Stimulated activated naive CD8-positive, alpha-beta T cell treated with anti-CD3 and anti-CD28 coated beads, Interleukin-15, Interleukin-2, amounts not matched to agents 100 U/mL and 50 U/mL, for 24 hours (primary cell): ENCODE measurements at places on chromosomes 3 and 15.

GRCh38 chr3:87920549-87920948, 138.3 kb downstream of the CGGBP1 start:
- DNase-seq, result no peak

- no peak for DNase-seq
These were observed 6.5 kb downstream of the FAH start for GRCh38 chr15:80159301-80159700.

- no peak for DNase-seq
These were observed 168.0 kb upstream of the STT3B start for GRCh38 chr3:31364711-31365110.

DNA sequence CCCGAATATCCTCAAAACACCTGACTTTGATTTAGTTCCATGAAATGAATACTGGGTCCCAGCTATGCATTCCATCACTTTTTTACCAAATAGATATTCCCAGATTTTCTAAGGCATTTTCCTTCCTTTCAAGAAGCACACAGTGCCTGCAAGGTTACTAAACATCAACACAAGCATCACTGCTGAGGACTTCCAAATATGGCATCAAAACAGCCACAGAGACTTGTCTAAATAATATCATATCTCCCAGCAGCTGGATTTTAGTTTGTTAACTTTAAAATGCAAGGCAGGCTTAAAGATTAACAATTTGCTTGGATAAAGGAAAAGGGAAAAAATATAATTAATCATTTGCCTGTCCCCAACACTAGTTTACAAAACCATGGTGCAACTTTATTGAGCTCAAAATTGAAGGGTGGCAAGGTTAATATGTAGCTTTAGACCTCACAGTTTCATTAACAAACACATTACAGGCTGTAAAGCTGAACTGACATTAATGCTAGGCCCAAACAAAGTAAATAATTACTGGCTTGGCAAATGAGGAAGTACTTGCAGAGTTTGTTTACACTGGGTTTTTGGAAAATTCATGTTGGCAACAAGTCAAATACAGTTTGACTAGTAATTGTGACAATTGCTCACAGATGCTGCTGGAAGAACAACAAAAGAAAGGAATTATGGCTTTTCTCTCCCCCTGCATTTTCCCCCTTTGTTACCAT, 401.7 kb upstream of the CDIN1 start:
- no peak for DNase-seq

DNA sequence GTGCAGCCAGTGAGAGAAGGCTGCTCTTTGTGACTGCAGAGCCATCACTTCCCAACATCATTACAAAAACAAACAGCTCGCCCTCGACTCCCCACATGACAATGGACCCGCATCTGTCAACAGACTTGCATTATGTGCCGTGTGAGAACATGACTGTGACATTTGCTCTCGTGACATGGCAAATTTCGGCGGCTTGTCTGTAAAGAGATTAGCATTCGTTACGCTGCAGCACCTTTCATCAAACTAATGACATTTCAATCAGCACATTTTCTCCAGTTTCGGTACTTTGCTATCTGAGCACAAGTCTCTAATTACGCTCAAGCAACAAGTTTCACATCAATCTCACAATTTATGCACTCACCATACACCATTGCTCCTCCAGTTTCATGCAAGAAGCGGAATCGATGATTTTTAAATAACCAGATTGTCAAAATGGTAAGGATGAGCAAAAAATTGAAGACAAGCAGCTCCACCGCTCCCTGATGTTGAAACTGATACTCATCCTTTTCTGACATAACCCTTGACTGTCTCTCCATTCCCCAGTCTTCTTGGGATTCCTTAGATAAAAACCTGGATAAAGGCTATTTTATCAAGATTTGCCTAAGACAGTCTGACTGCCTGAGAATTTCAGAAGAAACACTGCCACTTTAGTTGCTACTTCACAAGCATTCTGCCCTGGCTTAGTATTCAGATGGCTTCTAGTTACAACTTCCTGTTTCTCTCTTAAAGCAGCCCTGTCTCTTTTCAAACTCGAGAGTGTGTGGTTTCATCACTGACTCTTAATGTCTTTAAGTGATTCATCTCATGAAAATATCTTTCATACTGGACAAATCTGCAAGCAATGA, at the start of gene SLC9A9:
SLC9A9 (minus strand) TSS at position 682 of the 845 bp plus-strand sequence; CDS start at position 536, 146 bp downstream.
- peak; percentile 17 for DNase-seq

DNA sequence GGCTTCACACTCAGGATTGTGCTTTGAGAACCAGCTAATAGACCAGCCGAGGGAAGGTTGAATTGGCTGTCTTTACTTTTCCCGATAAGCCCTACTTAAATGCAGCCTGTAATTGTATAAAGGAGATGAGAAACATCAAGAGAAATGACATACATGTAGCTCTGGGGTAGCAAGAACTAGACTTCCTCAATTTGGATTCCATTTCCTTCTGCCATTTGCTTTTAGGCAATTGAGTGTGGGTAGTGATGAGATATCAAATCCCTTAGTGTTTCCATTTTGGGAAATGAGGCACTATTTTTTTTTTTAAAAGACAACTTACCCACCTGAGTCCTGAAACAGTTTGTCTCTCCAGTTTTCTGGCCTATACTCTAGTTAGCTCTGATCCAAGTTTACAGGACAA, 2.2 kb downstream of the INAFM2 start:
- no peak for DNase-seq

DNA sequence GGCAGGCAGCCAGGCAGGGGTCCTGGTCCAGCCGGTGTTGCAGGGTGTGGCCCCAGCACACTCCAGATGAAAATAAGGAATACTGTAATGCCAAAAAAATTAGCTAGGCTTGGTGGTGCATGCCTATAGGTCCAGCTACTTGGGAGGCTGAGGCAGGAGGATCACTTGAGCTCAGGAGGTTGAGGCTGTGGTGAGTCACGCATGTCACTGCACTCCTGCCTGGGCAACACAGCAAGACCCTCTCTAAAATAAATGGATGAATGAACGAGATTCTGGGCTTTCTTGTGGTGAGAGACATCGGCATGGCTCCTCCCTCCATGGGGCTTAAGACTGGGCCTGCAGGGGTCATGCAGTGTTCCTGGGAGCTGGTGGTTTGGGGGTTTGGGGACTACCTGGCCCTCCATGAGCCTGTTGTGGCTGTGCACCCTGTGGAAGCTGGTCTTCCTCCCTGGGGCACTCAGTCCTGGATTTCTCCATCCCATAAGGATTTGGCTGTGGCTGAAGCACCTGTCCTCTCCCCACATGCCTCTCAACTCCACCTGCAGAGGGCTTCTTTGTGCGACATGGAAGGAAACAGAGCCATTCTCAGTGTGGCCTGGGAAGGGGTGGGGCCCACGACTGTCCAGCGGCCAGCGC, 7.6 kb upstream of the RCCD1 start:
- no peak for DNase-seq

GRCh38 chr3:47359323-47359722, 21.5 kb upstream of the PTPN23 start:
- no peak for DNase-seq

- no peak for DNase-seq
These were observed 182.7 kb downstream of the MEX3B start for GRCh38 chr15:81863162-81863561.

GRCh38 chr15:89442671-89443307, 53.6 kb downstream of the RHCG start:
- peak; percentile 76 for DNase-seq

GRCh38 chr3:99878005-99878404, 60.3 kb downstream of the CMSS1 start:
- DNase-seq, result no peak

DNA sequence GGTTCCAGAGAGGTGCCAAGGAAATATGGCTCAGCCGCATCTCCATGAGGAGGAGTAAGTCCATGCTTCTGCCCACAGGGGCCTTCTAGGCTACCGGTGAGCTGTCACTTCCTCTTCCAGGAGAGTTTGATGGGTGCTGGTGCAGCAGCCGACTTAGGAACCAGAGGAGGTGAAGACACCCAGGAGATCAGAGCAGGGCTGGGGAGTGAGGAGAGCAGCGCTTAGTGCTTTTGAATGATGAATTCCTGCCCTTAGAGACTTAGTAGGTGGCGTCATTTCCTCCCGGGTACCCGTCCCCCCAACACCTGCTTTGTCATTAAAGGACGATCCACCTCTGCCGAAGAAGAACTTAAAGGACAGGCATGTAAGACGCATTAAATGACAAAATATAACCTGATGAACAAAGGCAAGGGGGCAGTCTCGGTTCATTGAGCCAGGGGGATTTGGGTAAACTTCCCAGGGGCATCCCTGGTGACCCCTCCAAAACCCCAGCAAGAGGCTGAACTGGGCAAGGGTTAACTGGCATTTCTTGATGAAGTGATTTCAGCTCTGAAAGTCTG, 67.6 kb downstream of the HES1 start:
- peak; percentile 10 for DNase-seq

- DNase-seq, result no peak
These were observed 67.4 kb upstream of the OSBPL11 start for GRCh38 chr3:125662675-125663074.

DNA sequence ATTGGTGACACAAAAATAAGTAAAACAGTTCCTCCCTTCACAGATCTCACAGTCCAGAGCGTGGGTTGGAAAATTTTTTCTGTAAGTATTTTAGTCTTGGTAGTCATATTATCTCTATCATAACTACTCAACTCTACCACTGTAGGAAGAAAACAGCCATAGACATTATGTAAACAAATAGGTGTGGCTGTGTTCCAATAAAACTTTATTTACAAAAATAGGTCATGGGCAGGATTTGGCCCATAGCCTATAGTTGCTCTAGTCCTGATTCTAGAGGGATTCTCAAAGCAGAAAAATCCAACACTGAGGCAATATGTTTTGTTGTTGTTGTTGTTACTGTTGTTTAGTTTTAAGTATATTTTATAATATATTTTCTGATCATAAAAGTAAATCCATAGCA, 206.1 kb upstream of the GADL1 start:
- DNase-seq, result no peak

- no peak for DNase-seq
These were observed 25.2 kb downstream of the ABHD2 start for GRCh38 chr15:89113296-89114024.

DNA sequence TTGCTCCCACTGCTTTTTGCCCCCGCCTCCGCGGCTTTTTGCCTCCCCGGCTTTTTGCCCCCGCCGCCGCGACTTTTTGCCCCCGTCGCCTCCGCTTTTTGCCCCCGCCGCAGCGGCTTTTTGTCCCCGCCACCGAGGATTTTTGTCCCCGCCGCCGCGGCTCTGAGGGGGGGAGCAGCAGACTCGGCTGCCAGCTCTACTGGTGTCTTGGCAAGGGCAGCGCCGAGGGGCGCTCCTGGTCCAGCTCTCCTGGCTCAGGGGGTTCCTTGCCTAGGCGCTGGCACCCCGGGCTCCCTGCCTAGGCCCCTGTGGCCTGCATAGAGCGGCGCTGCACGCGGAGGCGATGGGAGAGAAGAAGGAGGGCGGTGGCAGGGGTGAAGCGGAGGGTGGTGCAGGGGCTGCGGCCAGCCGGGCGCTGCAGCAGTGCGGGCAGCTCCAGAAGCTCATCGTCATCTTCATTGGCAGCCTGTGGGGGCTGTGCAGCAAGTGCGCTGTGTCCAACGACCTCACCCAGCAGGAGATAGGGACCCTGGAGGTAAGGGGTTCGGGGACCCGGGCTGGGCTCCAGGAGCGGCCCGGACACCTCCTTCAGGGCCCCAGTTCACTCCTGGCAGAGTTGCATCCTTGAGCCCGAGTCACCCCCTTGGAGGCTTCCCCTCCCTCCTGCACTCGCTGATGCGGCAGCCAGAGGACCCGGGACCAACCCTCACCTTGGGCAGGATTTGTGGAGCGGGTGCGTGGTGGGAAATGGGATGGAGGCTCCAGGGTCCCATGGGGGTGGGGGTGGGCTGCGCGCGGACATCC, 642.4 kb downstream of the GOLGA6L6 start:
- DNase-seq, result no peak

DNA sequence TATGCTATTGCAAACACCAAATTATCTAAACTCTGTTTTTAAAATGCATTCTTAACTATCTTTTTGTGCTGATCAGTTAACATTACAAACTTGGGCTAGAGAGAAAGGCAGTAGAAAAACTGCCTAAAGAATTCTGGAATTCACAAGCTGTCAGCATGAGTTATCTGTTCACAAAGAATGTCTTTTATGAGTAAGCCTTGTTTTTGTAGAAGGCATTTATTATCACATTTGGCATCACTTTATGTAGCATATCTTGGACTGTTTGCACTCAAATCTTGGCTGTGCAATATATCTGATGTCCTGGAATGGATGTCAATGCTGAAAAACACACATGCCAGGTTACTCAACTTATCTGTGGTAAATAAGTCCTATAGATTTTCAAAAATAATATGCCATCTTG, 15.5 kb upstream of the BCHE start:
- DNase-seq, result no peak

- DNase-seq, result peak; percentile 86
These were observed 27.6 kb upstream of the TRPM1 start for GRCh38 chr15:31128919-31129768.

DNA sequence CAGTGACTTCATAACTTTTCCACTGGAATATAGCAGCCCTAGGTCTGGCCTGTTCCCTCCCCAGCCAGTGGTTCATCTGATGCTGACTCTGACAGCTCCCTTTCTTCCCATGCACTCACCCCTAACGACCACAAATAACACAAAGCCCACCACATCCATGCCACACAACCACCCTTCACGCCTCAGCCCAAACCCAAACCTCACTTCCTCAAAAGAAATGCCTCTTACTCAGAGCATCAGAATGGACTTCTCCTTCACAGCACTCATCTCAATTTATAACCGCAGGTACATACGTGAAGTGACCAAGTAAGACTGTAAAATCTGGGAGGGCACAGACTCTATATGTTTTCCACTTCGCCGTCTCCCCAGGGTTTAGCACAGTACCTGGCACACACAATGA, 1.1 kb downstream of the RBSN start:
- peak; percentile 55 for DNase-seq

GRCh38 chr15:72099155-72099554, 18.8 kb downstream of the MYO9A start:
- DNase-seq, result no peak

DNA sequence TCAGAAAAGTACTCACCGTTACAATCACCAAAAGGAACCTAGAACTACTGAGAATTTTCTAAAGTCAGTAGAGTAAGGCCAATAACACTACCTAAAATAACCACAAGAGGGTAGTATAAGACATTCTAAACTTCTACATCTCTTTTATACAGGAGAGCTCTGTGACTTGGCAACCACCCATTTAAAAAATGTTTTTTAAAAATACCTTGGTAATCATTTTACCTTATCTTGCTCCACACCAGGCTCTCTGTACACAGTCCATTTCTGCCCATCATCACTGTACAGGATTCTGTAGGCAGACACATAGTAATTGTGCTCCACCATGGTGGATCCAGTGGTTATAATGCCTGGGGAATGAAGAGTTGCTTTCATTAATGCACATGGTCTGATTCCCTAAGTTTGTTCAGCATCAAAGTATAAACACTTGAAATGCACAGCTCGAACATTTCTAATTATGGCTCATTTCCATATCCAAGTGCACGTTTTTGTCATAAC, 54.5 kb downstream of the ST3GAL6 start:
- DNase-seq, result no peak
